ENCODE measurements at places on chromosomes 7 and 10.
A peak's percentile ranks its signal among the peaks of the same experiment; 100 is the strongest.

DNA sequence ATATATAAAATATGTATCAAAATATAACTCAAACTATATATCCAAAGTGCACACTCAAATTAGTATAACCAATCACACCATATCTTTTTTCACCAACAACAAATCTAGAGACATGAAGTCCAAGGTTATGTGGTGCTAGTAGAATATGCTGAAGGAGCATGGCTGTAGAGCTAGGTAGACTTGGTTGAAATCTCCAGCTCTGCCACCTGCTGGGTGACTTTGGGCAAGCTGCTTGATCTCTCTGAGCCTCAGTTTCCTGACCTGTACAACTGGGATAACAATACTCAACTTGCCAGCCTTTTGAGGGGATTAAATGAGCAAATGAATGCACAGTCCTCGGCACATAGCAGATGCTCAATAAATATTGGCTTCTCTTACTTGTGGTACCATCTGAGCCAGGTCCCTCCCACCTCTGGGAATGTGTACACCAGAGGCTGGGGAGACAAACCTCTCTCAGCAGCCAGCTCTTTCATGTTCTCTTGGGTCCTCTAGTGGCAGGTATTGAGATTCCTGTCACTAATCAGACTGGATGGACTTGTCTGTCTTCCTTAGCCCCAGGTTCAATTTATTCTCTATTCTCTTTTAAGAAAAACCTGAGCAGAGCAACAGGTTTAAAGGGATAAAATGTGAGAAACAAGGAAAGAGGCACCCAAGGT, 94.3 kb upstream of the PDE1C start:
- DNase-seq, result peak; percentile 84

DNA sequence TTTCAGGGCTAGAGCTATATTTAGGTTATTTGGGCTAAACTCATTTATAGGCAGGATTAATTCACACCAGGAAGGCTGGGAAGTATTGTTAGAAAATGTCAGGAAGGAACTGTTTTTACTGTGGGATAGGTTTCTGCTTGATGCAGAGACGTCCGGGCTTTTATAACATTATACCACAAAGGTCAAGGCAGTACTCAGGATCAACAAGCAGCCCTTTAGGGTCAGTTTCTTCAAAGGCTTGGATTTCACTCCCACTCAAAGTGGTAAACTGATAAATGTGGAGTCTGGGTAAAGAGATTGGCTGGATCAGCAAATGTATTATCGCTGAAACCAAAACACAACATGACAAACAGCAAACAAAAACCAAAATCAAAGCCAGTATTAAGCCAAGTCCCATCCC, 127.2 kb downstream of the ARL5B start:
- no peak for DNase-seq

GRCh38 chr10:23081221-23081750, 14.1 kb upstream of the MSRB2 start:
- DNase-seq, result peak; percentile 63

GRCh38 chr10:121928528-121928884, 675 bp upstream of the ATE1 start:
- peak; percentile 60 for DNase-seq

- DNase-seq, result peak; percentile 48
These were observed 86.3 kb downstream of the PRKCQ start for GRCh38 chr10:6493521-6494441.

Measured in GM23248 (cell line).